Activated CD4-positive, alpha-beta memory T cell treated with anti-CD3 and anti-CD28 coated beads, Interleukin-2, amount 10 ng/mL, durations not matched to agents 7 days and 5 days (primary cell): ENCODE measurements at places on chromosomes 4 and X.

- no peaks in the 10 kb centered on the region for H3K36me3 ChIP-seq
- H3K27me3 ChIP-seq, result no peaks in the 10 kb centered on the region
- DNase-seq, result peak; percentile 65
- peak within 1 kb of the TSS; percentile 29 for H3K27ac ChIP-seq
- H3K4me3 ChIP-seq, result peak within 1 kb of the TSS; percentile 81
These were observed at the start of gene SH3BP2 for GRCh38 chr4:2792711-2793585. SH3BP2 (plus strand) TSS chr4:2793085; CDS start chr4:2820618, 27,533 bp downstream.

DNA sequence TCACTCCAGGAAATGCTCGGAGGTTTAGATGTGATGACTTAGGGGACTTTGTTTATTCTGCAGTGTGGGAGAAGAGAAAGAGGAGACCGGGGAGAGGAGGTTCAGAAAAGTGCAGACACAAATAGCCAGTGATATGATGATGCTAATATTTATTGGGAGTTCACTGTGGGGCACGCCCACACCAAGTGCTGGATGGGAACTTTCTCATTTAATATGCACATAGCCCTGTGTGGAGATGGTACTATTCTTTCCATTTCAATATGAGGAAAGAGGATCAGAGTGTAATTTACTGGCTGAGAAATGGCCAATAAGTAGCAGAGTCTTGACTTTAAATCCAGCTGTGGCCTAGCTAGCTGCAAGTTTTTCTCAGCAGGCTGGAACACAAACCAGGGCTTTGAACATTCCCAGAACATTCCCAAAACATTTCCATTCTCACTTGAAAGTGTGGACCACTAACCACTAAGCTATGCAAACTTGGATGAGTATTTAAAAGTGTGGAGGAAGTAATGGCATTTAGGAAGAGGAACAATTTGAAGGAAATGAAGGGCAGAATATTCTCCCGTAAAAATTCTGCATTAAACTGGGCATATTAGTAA, 231.7 kb downstream of the HS3ST1 start:
- no peak overlapping the region for H3K27ac ChIP-seq
- H3K27me3 ChIP-seq, result no peaks in the 10 kb centered on the region
- H3K36me3 ChIP-seq, result no peaks in the 10 kb centered on the region
- no peak overlapping the region for H3K4me3 ChIP-seq
- H3K4me1 ChIP-seq, result no peaks in the 10 kb centered on the region
- DNase-seq, result no peak

DNA sequence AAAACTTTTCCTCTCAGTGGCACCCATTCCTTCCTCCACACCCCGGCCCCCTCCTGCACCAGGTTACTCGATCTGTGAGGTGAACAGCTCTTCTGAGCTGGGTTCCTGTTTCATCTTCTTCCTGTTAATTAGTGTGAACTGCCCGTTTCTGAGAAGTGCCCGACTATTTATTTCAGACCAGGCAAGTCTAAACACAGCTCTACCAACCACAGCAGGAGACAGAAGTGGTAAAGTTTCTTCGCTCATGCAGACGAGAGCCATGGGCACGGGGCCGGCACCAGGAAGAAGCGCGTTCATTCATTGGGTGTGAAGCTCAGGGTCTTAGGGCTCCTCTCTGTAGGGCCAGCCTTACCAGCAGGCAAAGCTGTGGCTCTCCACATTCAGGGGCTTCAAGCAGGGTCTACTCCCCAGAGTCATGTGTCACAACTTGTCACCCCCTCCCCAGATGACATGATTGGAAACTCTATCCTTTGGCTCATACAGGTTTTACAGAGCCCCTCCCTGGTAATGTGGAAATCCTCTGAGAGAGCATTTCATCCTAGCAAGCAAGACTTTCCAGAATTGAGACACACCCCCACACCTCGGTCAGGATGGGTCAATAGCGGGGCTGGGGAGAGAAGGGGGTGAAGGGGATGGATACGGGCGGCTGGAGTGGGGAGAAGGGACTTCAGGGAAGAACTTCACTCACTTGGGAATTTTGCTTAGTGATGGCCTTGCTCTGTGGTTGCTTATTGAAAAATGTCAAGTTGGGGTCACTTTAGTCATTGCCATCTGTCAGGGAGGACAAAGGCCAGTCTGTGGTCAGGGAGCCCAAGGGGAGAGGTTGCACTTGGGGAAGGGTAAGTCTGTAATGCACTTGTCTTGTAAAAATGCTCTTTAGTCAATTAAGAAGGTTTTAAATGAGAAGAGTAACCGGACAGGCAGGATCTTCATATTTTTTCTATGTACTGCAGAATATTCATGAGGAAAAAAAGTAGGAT, 121.6 kb upstream of the TRIM2 start:
- no peaks in the 10 kb centered on the region for H3K36me3 ChIP-seq
- H3K27me3 ChIP-seq, result peaks cover 50% of the 10 kb centered on the region
- DNase-seq, result no peak
- no peak overlapping the region for H3K4me3 ChIP-seq
- no peak overlapping the region for H3K27ac ChIP-seq

DNA sequence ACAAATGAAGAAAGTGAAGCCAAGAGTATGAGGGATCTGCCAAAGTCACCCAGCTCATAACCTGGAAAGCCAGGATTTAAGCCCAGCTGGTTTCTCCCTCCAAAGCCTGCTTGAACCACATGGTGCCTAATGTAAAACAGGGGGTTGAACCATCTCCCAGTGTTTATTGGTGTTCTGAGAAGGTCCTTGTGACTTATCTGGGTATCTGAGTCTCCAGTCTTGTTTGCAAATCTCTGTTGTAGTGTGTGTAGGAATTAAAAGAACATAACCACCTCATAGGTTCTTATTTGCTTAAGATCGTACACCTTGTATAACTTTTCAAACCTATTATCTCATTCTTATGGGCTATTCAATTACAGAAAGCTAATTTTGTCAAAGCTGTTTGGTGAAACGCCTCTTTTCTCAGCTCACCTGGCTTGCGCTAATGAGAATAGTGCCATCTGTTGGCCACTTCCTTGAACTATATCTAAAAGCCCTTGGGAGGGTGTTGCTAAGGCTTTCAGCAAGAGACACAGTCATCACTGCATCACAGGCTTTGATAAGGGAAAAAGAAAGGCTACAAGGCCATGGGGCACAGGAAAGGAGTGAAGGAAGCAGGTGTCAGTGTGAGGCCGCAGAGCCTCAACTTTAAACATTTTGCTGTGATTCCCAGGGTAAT, 34.0 kb downstream of the ETDB start:
- no peak overlapping the region for H3K4me3 ChIP-seq
- H3K36me3 ChIP-seq, result no peaks in the 10 kb centered on the region
- peaks cover 3% of the 10 kb centered on the region for H3K27me3 ChIP-seq
- H3K27ac ChIP-seq, result no peak overlapping the region
- peaks cover 9% of the 10 kb centered on the region for H3K4me1 ChIP-seq

DNA sequence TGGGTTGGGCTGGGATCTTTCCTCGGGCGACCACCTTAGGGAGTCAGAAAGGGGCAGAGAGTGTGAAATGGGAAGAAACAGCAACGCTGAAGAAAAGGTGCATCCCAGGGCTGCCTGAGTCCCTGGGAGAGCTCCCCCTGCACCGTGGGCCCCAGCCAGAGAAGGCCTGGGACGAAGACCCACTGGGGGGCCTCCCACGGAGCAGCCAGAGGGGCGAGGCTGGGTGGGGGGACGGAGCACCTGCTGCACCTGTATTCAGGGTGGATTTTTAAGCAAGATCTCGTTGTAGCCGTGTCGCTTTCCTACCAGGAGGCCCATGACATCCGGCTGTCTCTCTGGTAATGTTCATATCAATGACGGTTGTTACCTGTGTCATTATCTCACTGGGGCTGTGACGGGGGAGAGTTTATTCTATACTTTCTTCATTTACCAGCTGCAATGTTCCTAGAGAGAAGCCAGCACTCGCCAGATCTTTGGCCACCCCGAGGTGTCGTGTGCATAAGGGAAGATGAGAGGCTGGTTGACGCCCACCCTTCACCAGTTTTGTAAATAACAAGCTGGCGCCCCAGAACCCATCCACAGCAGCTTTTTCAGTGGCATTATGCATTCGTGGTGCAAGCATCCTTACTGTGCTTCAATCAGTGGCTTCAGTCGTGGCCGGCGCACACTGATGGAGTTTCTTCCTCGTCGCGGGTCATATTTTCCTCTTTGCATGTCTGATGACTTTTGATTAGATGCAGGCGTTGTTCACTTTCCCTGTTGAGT, 5.6 kb upstream of the PCGF3 start:
- H3K4me1 ChIP-seq, result peaks cover 21% of the 10 kb centered on the region
- no peak overlapping the region for H3K4me3 ChIP-seq
- H3K27ac ChIP-seq, result peak overlapping the region; percentile 26
- no peaks in the 10 kb centered on the region for H3K27me3 ChIP-seq

GRCh38 chr4:48777739-48778138, 2.3 kb downstream of the FRYL start:
- H3K4me1 ChIP-seq, result peaks cover 62% of the 10 kb centered on the region
- H3K27me3 ChIP-seq, result no peaks in the 10 kb centered on the region
- no peak overlapping the region for H3K27ac ChIP-seq
- peak overlapping the region; percentile 93 for H3K4me3 ChIP-seq

DNA sequence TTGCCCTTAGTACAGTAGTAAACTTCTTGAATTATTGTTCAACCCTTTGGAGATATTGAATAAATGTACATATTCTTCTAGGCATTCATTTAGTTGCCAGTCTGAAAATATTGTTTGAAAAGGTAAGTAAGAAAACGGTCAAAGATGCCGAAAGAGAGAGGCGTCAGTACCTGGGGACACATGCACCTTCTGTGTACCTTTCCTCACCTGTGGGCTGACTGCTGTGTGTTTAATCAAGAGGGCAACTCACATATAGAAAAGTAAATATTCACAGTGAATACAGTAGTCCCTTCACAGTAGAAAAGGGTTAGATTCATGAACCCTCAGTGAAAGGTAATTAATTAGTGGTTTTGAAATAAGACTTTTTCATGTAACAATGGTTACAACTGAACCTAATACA, 6.9 kb downstream of the ANXA10 start:
- H3K4me3 ChIP-seq, result no peak overlapping the region
- DNase-seq, result no peak
- no peaks in the 10 kb centered on the region for H3K36me3 ChIP-seq
- H3K27me3 ChIP-seq, result no peaks in the 10 kb centered on the region

DNA sequence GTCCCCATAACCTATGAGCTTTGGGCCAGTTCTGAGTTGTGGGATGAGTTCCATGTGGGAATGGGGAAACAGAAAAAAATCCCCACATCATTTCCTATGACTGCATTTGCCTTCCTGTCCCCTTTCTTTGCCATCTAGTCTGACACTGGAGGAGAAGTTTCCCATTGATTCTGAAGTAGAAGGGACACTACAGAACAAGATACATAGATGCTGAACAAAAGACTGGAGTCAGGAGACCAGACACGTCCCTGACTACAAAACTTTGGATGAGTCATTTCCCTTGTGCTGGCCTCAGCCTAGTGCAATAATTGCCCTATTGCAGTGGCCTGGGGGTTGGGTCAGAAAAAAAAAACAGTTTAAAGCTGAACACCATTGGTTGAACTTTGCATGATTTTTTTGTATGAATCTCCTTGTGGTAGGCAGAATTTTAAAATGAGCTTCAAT, 22.1 kb downstream of the BEX3 start:
- no peak overlapping the region for H3K4me3 ChIP-seq
- DNase-seq, result no peak
- H3K4me1 ChIP-seq, result peaks cover 7% of the 10 kb centered on the region
- no peaks in the 10 kb centered on the region for H3K36me3 ChIP-seq
- no peak overlapping the region for H3K27ac ChIP-seq

DNA sequence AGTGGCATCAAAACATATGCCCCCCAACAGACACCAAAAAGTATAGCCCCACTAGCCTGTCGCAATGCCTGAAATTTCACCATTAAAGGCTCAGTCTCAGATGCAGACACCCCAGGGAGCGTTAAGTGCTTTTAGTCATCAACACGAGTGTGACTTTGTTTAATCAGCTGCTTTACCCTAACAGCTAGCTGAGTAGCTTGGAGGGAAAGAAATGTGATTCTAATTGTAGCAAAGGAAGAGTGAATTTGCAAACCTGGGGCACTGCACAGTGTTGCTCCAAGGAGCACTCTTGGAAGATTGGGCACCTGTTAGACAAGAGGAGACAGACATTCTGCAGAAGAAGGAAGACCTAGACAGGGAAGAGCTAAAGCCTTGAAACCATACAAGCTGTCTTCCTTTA, 145.1 kb downstream of the BEND2 start:
- no peaks in the 10 kb centered on the region for H3K27me3 ChIP-seq
- H3K4me1 ChIP-seq, result no peaks in the 10 kb centered on the region
- no peak overlapping the region for H3K4me3 ChIP-seq
- no peak overlapping the region for H3K27ac ChIP-seq
- no peaks in the 10 kb centered on the region for H3K36me3 ChIP-seq
- no peak for DNase-seq

GRCh38 chr4:105662935-105663675, 45.4 kb downstream of the INTS12 start:
- H3K27ac ChIP-seq, result no peak overlapping the region
- no peaks in the 10 kb centered on the region for H3K4me1 ChIP-seq
- no peaks in the 10 kb centered on the region for H3K36me3 ChIP-seq
- peaks cover 9% of the 10 kb centered on the region for H3K27me3 ChIP-seq
- no peak overlapping the region for H3K4me3 ChIP-seq
- no peak for DNase-seq

GRCh38 chr4:150591904-150592303, 10.0 kb downstream of the MAB21L2 start:
- H3K4me3 ChIP-seq, result no peak overlapping the region
- H3K36me3 ChIP-seq, result peaks cover 3% of the 10 kb centered on the region
- no peaks in the 10 kb centered on the region for H3K4me1 ChIP-seq
- DNase-seq, result no peak

DNA sequence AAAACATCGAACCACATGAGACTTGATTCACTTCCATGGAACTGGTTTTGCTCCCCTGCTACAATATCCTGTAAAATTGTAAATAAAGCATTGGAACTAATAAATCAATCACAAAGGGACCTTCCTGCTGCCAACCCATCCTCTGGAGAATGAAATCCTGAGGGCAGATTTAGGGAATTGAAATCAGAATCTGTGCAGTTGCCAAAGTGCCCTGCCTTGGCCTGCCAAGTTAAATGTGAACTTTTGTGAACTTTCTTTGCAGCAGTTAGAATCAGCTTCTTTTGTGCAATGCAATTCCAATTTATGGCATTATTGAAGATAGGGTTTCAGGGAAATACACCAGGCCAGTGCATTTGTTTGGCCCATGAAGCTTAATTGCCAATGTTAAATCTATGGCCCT, 263.1 kb downstream of the PTTG2 start:
- no peak overlapping the region for H3K4me3 ChIP-seq
- H3K36me3 ChIP-seq, result no peaks in the 10 kb centered on the region
